Activated naive CD4-positive, alpha-beta T cell treated with Interleukin-2 at 50 U/mL for 16 hours (primary cell): ENCODE measurements at places on chromosomes 7 and 10.

DNA sequence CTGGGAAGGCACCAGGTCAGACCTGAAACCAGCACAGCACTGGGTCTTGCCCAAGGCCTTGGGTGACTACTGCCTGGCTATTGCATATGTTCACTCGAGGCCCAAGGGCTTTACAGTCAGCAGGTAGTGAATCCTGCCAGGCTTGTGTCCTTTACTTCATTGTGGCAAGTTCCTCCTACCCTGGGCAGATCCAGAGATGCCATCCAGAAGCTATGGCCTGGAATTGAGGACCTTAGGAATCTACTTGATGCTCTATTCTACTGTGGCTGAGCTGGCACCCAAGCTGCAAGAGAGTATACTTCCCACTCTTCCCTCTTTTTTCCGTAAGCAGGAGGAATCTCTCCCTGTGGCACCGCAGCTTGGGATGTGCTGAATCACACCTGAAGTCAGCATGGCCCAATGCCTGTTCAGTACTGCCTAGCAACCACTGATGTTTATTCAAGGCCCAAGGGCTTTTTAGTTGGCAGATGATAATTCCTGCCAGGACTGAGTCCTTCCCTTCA, 246.7 kb upstream of the CTBP2 start:
- DNase-seq = no peak

DNA sequence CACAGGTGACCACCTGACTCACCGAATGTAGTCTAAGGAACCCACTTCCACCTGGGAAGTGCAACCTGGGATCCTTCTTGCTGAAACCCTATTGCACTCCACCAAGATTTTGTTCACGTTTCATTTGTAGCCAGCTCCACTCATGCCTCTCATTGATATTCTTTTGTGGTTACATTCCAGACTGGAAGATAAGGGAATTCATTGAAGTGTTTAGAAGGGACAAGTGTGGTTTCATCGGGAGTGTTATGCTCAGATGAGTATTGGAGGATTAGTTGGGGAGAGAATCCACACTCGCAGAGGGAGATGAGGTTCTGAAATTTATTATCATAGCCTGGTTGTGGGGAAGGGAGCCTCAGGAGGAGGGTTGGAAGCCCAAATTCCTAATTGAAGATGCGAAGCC, 320.4 kb downstream of the KCNMA1 start:
- DNase-seq = no peak

GRCh38 chr7:36599645-36600313, 124.5 kb downstream of the AOAH start:
- DNase-seq = no peak

DNA sequence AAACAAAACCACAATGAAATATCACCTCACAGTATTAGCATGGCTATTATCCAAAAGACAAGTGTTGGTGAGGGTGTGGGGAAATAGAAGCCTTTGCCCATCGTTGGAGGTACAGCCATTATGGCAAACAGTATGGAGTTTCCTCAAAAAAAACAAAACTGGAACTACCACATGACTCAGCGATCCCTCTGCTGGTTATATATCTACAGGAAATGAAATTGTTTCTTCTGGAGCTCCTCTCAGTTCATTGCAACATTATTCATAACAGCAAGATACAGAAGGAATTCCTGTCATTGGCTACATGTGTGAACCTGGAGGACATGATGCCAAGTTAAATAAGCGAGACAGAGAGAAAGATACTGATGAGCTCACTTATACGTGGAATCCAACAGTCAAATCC, 2.4 kb upstream of the UBE3C start:
- DNase-seq = no peak

DNA sequence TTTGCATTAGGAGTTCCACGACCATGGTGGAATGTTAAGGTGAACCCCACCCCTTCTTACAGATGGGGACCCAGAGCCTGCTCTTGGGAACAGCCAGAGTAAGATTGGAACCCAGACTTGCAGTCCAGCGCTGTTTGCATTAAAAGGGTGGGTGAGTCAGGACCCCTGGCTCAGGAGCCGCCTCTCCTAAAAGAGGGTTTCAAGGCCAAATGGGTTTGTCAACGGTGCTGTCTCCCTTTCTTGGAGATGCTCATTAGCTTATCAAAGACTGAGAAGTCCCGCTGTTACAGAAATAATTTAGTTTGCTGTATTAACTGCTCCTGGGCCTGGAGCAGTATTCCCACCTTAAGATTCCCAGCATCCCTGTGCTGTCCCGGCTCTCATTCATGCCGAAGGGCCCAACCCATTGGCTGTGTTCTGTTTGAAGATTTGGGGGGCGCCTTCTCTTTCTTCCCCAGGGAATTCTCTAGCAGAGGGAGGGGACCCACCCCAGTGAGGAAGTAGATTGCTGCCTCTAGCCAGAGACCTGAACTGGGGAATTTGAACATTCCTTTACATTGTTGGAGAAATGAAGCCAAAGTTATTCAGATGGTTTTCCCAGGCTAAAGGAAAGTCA, 1.8 kb downstream of the MARVELD1 start:
- no peak for DNase-seq

DNA sequence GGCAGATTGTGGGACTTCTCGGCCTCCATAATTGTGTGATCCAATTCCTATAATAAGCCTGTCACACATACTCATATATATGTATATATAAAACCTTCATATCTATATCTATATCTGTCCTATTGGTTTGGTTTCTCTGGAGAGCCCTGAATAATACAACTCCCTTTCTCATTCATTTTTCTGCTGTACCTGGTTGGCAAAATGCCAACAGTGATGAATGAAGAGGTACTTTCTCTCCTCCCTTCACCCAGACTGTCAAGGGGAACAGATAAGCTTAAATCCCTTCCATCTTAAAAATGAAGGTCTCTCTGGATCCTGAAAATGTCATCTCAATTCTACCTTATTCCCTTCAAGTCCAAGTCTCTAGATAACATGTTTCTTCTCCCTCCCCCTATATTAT, 60.3 kb upstream of the FOXP2 start:
- DNase-seq = no peak

DNA sequence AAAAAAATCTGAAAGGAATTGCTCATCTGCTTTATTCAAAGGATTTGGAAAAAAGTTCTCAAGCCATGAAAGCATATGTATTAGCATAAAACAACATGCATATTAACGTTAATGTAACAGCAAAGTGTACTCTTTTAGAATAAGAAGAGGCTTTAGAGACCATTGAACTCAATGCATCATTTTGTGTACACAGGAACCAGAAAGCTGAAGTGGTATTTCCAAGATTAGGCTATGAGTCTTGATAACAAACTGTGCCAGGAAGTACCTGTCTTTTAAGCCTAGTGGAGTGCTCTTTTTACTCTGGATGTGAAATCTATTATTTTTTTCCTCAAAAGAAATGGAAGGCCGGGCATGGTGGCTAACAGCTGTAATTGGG, 164.2 kb downstream of the THSD7A start:
- DNase-seq = no peak

DNA sequence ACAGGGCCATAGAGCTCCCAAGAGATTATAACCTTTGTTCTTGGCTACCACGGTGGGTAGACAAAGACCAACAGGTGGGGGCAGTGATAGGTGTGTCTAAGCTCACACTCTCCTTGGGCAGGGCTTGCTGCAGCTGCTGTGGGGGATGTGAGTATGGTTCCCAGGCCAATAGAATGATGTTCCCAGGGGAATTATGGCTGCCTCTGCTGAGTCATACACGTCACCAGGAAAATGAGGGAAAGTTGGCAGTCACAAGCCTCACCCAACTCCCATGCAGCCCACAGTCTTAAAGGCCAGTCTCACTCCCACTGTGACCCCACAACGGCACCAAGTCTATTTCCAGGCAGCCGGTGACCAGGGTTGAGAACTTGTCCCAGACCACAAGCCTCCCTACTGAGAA, 453.4 kb upstream of the PODXL start:
- DNase-seq = no peak

GRCh38 chr10:59175538-59176240, 754 bp upstream of the PHYHIPL start:
- no peak for DNase-seq

DNA sequence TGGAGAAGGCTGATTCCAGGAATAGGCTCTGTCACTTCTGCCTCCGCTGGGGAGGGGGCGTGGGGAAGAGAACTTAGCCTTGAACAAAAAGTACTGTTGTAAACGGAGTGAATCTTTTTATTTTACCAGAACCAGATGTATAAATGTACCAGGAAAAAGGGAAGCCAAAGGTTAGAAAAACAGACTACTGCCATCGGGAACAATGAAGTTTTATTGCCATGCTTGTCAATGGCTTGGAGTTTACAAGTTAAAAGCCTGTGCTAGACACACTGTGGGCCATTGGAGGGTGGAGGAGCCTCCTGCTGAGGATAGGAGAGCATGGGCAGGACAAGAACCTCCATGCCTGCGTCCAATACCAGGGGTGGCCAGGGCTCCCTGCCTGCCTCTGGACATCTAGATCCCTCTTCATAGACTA, 161.7 kb upstream of the LYZL2 start:
- DNase-seq = no peak

- DNase-seq = no peak
These were observed 336.8 kb downstream of the TFEC start for GRCh38 chr7:115693779-115694178.

- no peak for DNase-seq
These were observed 345.5 kb downstream of the DNAJB6 start for GRCh38 chr7:157682064-157682945.

- DNase-seq = no peak
These were observed 163.9 kb downstream of the CACNB2 start for GRCh38 chr10:18303851-18304801.

- DNase-seq = no peak
These were observed 110.5 kb downstream of the ADARB2 start for GRCh38 chr10:1626835-1627234.

DNA sequence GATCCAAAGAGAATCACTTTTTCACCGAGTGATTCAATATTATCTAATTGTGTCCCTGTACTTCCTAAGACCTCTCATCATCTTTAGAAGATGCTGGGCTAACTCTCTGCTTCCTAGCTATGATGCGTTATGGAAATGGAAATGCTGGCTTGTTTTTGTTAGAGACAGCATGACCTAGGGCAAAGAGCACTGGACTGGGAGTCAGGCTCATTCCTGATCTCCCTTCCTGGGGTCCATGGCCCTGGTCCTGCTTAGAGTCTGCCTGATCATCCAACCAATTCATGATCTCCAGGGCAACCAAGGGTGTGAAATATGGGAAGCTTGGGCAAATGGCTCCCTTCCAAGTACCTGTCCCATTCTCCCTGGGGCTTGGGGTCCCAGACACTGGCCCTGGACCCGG, 136.4 kb downstream of the RGS10 start:
- no peak for DNase-seq

- DNase-seq = no peak
These were observed 19.6 kb downstream of the CALML3 start for GRCh38 chr10:5544216-5544805.

GRCh38 chr7:44388089-44388970, 62.9 kb upstream of the CAMK2B start:
- no peak for DNase-seq

GRCh38 chr10:121734589-121735045, 136.4 kb upstream of the FGFR2 start:
- DNase-seq = no peak

DNA sequence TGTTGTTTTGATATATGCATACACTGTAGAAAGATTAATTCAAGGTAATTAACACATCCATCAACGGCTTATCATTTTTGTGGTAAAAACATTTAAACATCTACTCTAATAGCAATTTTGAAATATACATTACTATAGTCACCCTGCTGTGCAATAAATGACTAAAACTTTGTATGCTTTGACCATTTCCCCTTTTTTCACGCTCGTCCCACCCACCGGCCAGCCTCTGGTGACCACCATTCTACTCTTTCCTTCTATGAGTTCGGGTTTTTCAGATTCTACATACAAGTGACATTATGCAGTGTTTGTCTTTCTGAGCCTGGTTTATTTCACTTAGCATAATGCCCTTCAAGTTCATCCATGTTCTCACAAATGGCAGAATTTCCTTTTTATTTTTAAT, 21.3 kb downstream of the CYCS start:
- no peak for DNase-seq

DNA sequence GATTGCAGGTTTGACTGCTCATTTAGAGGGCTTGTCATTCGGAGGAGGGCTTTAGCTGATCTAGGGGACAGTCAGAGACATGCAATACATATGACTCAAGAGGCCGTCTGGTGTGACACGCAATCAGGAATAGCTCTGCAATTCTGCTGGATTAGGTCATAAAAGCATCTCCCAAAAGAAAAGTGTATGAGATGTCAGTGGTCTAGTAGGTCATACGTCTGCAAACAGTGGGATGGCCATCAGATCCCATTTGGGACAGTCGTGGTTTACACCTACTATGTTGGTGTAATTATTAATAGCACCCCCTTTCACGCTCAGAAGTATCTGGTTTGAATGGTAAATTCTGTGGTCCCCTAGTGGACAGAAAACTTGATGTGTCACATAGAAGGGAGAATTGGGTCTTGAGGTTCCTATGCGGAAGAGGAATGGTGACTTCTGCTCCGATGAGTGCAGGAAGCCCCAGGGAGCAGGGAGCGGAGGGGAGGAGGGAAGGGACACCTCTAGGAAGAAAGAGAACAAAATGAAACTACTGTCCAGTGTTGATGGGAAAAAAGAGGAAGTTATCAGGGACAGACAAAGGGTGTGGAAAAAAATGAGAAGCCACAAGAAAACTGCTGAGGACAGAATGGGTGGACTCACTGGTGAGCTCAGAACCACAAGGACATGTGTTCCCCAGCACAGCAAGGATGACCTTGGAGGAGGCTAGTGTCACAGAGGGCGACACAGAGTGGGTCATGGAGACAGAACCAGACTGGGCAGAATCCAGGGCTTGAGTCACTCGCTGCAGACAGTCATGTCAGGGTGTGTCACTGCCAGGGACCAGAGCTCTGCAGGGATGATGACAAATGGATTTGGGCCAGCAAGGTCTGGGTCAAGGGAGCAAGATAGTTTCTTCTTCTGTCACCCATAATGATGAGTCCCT, 59.9 kb downstream of the MAP3K8 start:
- DNase-seq = no peak

DNA sequence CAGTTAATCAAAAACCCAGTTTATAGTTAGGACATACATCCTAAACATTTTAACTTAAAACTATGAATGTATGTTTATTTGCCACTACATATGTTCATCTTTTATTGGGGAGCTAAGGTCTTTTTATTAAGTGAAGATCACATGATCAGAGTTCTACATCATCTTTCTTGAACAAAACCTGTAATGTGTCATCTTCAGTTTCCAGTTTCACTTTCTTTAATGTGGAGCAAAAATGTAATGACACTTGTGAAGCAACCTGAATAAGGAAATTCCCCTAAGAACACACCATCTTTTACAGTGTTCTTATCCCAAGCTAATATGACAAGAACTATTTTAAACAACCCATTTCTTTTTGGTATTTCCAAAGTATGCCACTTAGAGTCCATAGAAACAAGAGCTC, 166.7 kb upstream of the BET1 start:
- DNase-seq = no peak

- peak; percentile 25 for DNase-seq
These were observed at the start of gene IFIT1 for GRCh38 chr10:89391907-89392756. Gene IFIT1 (plus strand): TSS chr10:89392623. CDS start chr10:89392713, 90 bp downstream.

DNA sequence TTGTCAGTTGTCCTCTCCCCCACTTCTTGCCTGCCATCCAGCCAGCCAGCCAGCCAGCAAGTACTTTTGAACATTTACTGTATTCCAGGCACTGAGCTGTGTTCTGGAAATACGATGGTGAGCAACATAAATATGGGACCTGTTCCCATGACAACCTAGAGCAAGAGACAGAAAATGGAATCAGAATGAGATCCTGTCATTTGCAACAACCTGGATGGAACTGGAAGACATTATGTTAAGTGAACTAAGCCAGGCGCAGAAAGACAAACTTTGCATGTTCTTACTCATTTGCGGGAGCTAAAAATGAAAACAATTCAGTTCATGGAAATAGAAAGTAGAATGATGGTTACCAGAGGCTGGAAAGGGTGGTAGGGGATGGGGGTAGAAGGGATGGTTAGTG, 140.7 kb downstream of the ICA1 start:
- no peak for DNase-seq
